A673 (cell line): ENCODE measurements at places on chromosomes 13 and 19.

- no peak for DNase-seq
These were observed 5.6 kb downstream of the LIPE start for GRCh38 chr19:42421591-42422031.

GRCh38 chr13:45807520-45808099 is 43.9 kb downstream of the SIAH3 start:
- DNase-seq = peak; percentile 73

GRCh38 chr19:30692181-30692811 is 320.1 kb downstream of the ZNF536 start:
- DNase-seq = peak; percentile 53

DNA sequence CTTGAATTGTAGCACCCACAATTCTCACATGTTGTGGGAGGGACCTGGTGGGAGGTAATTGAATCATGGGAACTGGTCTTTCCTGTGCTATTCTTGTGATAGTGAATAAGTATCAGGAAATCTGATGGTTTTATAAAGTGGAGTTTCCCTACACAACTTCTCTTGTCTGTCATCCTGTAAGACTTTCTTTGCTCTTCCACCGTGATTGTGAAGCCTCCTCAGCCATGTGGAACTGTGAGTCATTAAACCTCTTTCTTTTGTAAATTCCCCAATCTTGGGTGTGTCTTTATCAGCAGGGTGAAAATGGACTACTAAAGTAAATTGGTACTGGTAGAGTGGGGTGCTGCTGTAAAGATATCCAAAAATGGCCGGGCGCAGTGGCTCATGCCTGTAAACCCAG is 215.6 kb downstream of the LIG4 start:
- DNase-seq = no peak

DNA sequence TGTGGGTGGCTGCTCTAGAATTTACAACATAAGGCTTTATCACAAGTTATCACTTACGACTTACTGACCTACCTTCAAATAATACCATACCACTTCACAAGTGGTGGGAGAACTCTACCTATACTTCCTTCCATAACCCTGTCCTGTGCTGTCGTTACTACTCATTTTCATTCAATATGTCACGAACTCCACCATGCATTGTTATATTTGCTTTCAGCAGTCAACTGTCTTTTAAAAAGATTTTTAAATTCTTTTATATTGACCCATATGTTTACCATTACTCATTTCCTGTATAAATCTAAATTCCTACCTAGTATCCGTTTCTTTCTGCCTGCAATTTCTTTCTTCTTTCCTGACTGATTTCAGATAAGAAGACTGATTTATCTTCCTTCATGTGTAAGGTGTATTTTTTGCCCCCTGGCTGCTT is 200.0 kb downstream of the KLF12 start:
- peak; percentile 56 for DNase-seq

- DNase-seq = peak; percentile 38
These were observed 46.8 kb downstream of the TSSK6 start for GRCh38 chr19:19468424-19469050.

- no peak for DNase-seq
These were observed 500 bp upstream of the JUNB start for GRCh38 chr19:12790628-12791344.

DNA sequence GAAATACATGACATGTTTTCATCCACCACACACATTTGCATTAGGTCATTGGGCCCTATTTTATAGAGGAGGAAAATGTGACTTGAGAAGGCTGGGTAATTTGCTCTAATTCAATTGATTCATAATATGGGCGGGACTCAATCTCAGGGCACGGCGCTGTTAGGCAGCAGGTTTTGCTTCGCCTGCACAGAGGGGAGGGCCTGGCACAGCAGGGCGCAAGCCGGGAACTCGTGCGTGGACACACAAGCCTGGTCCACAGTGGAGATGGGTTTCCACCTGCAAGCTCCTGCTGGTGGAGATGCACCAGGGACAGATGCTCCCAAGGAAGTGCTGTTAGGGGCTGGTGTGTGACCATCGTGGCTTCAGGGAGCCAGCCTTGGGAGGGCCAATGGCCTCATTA is 58.4 kb upstream of the MTIF3 start:
- no peak for DNase-seq

- DNase-seq = no peak
These were observed 65.1 kb downstream of the TM9SF2 start for GRCh38 chr13:99566125-99567083.

DNA sequence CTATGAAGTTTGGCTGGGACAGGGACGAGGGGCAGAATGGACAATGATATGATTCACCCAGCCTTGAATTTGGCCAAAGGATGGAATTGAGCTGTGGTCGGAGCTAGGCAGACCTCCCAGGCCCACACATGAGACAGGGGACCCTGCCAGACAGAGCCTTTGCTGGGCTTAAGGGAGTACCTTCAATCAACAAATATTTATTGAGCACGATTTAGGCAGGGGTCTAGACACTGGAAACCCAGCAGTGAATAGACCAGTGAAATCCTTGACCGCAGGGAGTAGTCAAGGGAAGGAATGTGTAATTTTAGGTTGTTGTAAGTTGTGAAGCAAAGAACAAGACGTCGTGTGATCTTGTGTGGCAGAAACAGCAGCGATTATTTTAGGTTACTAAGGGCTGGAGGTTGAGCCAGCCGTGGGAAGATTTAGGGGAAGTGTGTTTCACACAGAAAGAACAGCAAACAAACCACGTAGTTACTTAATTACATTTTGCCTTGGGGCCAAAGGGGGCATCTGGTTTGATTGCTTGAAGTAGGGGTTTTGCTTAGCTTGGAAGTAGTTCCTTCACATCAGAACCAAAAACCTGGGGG is 16.9 kb upstream of the AP1M2 start:
- no peak for DNase-seq

DNA sequence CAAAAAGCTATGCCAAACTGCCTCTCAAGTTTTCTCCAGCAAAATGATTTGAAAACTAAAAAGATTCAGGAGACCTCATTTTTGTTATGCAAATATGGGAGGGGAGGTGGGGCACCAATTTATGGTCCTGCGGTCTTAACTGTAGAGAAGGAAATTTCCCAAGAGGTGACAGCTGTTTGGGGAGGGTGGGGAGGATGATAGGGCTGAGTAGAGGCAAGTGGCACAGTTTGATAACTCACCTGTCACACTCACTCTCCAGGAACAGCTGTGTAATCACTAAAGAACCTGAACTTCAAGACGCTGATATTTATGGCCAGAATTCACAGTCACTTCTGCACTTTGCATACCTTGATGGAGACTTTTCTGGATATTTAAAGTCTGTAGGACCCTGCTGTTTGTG is 232.9 kb upstream of the STARD13 start:
- no peak for DNase-seq

- no peak for DNase-seq
These were observed 2.6 kb upstream of the MAB21L1 start for GRCh38 chr13:35479038-35479492.
